Tibial nerve (tissue), 4 donors: ENCODE measurements at places on chromosomes 6 and 20. TPM values are rescaled to one million over a fixed set of nuclear protein-coding genes. Genes with fewer than 3 reads are reported as not detected.

- H3K4me1 ChIP-seq = no peaks in the 10 kb centered on the region
- H3K4me3 ChIP-seq = no peak overlapping the region
- DNase-seq = no peak
- no peaks in the 10 kb centered on the region for H3K27me3 ChIP-seq
- no peaks in the 10 kb centered on the region for H3K36me3 ChIP-seq
These were observed 7.3 kb upstream of the TFAP2A start for GRCh38 chr6:10421921-10422736.

- no peak overlapping the region for H3K27ac ChIP-seq
- H3K4me3 ChIP-seq = no peak overlapping the region
- H3K36me3 ChIP-seq = no peaks in the 10 kb centered on the region
- DNase-seq = no peak
- H3K4me1 ChIP-seq = no peaks in the 10 kb centered on the region
These were observed 55.3 kb downstream of the BACH2 start for GRCh38 chr6:90241229-90241880.

DNA sequence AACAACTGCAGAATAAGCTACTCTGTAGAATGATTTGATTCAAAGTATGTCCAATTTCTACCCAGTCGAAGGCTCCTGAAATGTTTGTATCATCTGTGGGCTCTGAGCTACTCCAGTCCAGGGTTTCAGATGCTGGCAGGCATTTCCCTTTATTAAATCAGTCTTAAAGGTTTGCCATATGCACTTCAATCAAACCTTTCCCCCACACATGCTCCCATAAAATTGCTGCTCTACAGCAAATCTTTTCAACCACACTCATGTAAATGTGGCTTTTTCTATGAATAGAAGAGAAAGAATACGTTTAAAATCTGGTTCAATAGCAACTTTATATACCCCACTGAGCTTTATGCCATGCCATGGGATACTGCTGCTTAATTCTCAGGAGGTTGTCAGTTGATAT lies 242.4 kb upstream of the MAP3K7 start:
- no peak overlapping the region for H3K27ac ChIP-seq
- no peaks in the 10 kb centered on the region for H3K36me3 ChIP-seq
- DNase-seq = no peak
- no peak overlapping the region for H3K4me3 ChIP-seq

GRCh38 chr6:10695086-10695657 lies 400 bp downstream of the PAK1IP1 start:
- H3K36me3 ChIP-seq = peaks cover 28% of the 10 kb centered on the region
- peaks cover 19% of the 10 kb centered on the region for H3K4me1 ChIP-seq
- peak overlapping the region; percentile 90 for H3K4me3 ChIP-seq

DNA sequence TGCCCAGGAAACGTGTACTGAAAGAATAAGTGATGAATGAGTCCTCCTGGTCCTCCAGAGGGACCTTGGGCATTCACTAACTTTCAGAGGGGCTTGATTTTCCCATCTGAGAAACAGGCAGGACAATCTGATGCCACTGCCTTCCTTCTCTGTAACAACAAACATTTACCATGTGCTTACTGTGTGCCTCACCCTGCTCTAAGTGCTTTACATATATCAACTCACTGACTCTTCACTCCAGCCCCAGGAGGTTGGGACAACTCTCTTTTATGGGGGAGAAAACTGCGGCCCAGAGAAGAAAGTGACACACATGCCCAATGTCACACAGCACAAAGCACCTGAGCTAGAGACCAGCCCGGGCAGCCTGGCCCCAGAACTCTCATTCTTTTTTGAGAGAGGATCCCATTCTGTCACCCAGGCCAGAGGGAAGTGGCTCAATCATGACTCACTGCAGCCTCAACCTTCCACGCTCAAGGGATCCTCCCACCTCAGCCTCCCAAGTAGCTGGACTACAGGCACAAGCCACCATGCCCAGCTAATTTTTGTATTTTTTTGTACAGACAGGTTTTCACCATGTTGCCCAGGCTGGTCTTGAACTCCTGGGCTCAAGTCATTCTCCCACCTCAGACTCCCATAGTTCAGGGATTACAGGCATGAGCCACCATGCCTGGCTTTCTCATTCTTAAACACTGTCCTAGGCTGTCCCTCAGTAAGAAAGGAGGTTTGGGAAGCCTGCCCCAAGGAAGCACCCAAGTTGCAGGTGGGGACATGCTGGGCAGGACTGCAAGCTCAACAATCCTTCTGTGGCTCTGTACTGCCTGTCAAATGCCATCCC lies 38.0 kb downstream of the NOL4L start:
- no peaks in the 10 kb centered on the region for H3K27me3 ChIP-seq
- no peaks in the 10 kb centered on the region for H3K36me3 ChIP-seq
- H3K4me1 ChIP-seq = no peaks in the 10 kb centered on the region
- no peak overlapping the region for H3K4me3 ChIP-seq
- H3K27ac ChIP-seq = no peak overlapping the region

DNA sequence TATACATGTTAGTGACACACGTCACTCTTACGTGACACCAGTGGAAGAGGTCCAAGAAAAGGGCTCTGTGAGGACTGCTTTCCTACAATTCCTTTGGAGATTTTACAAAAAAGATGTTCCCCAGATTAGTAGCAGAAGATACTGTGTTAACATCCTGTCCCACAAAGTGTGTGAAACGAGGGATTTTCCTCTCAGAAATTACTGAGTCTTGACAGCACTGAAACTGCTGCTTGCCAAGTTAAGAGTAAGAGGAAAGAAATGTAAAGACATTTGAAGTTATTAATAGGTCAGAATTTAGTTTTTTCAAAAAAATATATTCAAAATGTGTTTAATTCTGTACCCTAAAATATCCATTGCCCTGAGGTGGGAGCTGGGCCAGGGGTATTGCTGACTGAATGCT lies 58.8 kb upstream of the MAP7 start:
- H3K27me3 ChIP-seq = no peaks in the 10 kb centered on the region
- H3K4me1 ChIP-seq = no peaks in the 10 kb centered on the region
- H3K27ac ChIP-seq = no peak overlapping the region
- DNase-seq = no peak
- no peaks in the 10 kb centered on the region for H3K36me3 ChIP-seq

DNA sequence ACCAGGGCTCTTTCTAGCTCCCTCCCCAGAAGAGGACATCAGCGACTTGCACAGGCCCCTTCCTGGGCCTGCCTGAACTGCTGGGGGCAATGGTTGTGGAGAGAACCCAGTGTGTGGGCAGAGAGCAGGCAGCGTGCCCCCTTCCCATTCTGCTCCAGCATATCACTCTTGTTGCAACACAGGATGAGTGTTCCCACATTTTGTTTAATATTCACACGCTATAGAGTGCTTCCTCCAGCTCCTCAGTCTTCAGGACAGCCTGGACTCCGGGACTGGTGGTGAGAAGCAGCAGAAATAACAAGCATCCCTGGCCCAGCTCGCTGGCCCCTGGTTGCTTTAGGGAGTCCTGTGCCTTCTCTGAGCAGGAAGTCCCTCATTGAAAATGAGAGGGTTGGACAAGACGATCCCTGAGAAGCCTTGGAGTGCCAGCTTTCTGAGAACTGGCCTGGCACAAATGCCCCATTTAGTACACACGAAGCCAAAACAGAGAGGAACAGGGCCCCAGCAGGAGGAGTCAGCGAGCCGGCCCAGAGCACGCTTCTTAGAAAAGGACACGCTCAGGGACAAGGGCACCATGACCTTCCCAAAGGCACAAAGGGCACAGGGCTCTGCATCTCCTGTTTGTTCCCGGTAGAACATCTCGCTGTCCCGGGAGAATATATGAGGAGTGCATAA lies 84.2 kb upstream of the FOXC1 start:
- H3K4me3 ChIP-seq = no peak overlapping the region
- no peaks in the 10 kb centered on the region for H3K36me3 ChIP-seq
- DNase-seq = no peak
- H3K27ac ChIP-seq = peak overlapping the region; percentile 74

DNA sequence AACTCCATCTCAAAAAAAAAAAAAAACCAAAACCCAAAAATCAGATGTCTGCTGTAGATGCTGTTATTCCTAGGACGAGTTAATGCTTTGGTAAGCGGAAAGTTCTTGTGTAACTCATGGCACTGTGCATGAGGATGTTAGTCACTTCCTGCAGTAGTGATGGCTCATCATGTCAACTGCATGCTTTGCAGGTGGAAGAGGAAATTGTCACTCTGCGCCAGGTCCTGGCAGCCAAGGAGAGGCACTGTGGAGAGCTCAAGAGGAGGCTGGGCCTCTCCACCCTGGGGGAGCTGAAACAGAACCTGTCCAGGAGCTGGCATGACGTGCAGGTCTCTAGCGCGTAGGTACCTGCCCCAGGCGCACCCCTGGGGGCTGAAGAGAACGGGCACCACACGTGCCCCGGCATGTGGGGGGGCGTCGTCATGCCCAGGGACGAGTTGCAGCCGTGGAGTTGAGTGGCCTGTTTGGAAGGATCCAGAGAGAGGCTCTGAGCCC lies 8.5 kb downstream of the TPD52L2 start:
- DNase-seq = no peak
- H3K4me3 ChIP-seq = no peak overlapping the region
- H3K27ac ChIP-seq = peak overlapping the region; percentile 74
- H3K27me3 ChIP-seq = no peaks in the 10 kb centered on the region
- no peaks in the 10 kb centered on the region for H3K4me1 ChIP-seq

DNA sequence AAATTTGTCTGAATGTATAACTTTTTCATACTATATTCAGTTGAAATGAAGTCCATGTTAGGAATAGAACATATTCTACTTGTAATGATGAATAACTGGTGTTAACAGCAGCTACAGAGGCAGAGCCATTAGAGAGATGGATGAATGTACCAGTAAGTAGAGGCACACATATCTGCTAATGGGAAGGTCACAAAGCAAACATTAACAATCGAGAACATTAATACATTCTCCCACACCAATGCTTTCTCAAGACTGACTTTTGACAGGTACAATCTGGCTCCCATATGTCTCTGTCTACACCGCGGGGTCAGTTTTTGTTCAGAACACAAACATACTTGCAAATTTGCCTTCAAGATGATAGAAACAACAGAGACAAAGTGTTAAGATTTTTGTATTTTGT lies 776.0 kb upstream of the MANEA start:
- no peaks in the 10 kb centered on the region for H3K4me1 ChIP-seq
- H3K27me3 ChIP-seq = no peaks in the 10 kb centered on the region
- no peak overlapping the region for H3K4me3 ChIP-seq
- DNase-seq = no peak
- no peak overlapping the region for H3K27ac ChIP-seq

DNA sequence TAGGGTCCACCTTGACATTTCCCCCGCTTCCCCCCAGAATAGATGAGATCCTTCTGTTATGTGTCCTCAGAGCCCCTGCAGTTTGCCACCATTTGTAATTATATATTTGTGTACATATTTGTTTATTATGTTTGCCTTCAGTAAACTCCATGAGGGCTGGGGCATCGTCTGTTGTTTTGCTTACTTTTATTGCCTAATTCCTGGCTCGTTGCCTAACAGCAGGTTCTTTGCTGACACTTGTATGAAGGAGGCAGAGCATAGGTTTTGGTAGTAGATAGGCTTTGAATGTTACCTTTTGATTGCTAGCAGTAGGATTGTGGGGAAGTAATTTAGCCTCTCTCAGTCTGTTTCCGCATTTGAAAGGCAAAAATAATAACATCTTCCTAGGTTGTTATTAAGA lies 9.9 kb downstream of the MAP3K4 start:
- no peak for DNase-seq
- no peaks in the 10 kb centered on the region for H3K36me3 ChIP-seq
- no peak overlapping the region for H3K27ac ChIP-seq

DNA sequence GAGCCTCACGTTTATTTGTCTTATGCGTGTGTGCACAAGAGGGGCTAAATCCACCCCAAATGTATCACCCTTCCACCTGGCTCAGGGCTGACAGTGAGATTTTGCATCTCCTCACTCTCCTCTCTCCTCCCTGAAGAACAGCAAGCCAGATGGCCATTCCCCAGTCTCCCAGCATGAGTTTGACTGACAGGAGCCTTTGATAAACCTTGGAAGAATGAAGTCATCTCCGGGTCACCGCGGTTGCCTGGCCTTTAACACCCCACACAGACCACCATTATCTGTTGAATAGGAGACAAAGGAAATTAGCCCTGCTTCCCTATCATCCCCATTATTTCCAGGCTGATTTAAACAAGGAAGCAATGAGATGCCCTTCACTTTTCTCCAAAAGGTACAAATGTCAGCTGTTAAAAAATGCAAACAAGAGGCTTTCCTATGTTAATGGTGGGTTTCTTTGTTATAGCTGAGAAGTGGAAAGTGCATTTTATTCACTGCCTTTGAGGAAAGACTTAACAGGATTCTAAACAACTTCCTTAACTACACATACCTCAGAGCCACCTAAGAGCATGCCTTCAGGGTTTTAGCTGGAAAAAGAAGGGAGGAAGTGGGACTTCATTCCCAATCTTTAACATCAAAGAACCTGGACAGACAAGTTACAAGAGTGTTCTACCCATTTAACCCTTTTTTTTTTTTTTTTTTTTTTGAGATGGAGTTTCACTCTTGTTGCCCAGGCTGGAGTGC lies 524.8 kb upstream of the ID4 start:
- H3K4me1 ChIP-seq = no peaks in the 10 kb centered on the region
- DNase-seq = no peak
- H3K4me3 ChIP-seq = no peak overlapping the region
- H3K27me3 ChIP-seq = no peaks in the 10 kb centered on the region
- no peaks in the 10 kb centered on the region for H3K36me3 ChIP-seq
- H3K27ac ChIP-seq = no peak overlapping the region

- no peaks in the 10 kb centered on the region for H3K36me3 ChIP-seq
- H3K4me3 ChIP-seq = no peak overlapping the region
- no peak for DNase-seq
- no peaks in the 10 kb centered on the region for H3K4me1 ChIP-seq
- no peak overlapping the region for H3K27ac ChIP-seq
- H3K27me3 ChIP-seq = peaks cover 17% of the 10 kb centered on the region
These were observed 54.3 kb upstream of the TCF21 start for GRCh38 chr6:133834472-133835170.

- no peak overlapping the region for H3K27ac ChIP-seq
- H3K36me3 ChIP-seq = no peaks in the 10 kb centered on the region
- H3K4me1 ChIP-seq = no peaks in the 10 kb centered on the region
- DNase-seq = no peak
These were observed 318.6 kb upstream of the PTCHD4 start for GRCh38 chr6:48429610-48430009.

GRCh38 chr20:61934716-61935530 lies 130.8 kb downstream of the TAF4 start:
- no peaks in the 10 kb centered on the region for H3K4me1 ChIP-seq
- peaks cover 2% of the 10 kb centered on the region for H3K36me3 ChIP-seq
- no peaks in the 10 kb centered on the region for H3K27me3 ChIP-seq
- H3K27ac ChIP-seq = no peak overlapping the region
- no peak overlapping the region for H3K4me3 ChIP-seq

WFDC9 gene
- not detected for total RNA-seq

SNRNP48 gene
- 7.8 TPM for total RNA-seq

MATN4 gene
- not detected for total RNA-seq

SYTL3 gene
- 3.0 TPM for total RNA-seq
